ENCODE measurements at places on chromosomes 4 and X. TPM values are rescaled to one million over a fixed set of nuclear protein-coding genes. Genes with fewer than 3 reads are reported as not detected.

DNA sequence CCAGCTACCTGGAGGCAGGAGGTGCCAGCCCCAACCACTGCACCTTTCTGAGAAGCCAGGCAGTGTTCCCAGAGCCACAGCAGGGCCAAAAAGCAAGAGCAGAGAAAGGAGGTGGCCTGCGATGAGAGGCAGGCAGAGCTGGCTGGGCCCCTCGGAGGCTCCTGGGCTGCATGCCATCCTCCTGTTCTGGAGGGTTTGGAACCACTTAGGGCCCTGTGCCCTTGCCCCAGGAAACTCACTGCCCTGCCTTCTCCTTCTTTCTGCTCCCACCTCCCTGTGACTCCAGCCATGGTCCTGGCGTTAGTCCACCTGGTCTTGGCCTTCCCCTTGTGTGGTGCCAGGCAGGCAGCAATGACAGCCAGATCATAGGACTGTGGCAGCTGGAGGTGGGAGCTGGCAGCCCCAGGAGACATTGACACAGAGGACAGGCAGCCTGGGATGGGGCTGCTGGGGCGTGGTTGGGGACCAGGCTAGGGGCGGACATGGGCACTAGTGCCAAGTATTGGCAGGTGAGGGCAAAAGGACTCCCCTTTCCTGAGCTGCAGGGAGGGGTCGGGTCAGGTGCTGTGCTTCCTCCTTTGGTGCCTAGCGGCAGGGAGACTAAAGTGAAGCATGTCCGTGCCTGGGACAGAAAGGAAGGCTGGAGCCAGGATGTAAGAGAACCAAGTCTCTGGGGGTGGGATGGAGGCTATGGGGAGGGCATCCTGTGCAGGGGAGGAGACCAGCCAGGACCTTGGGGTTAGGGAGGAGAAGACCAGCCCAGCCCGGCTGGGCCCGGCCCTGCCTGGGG lies 1.4 kb downstream of the APLN start:
- DNase-seq: no peak

GRCh38 chr4:118270492-118270891 lies 82.3 kb downstream of the PRSS12 start:
- no peak for DNase-seq

DNA sequence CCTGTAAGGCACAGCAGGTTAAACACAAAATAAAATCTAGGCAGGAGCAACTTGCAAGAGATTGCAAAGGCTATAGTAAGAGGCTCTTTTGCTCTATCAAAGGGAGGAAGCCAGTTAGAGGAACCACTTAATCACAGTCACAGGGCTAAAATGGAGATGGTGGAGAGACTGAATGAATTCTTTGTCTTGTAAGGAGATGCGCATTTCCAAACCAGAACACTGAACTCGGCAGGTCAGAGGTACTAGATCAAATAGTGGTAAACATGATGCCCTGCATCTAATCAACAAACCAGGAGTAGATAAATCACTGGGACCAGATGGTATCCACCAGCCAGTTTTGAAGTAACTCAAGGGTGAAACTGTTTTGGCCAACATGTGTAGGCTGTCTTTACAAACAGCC lies 55.8 kb downstream of the GPC4 start:
- DNase-seq: no peak

MTMR8 gene
- 1.7 TPM for total RNA-seq

- DNase-seq: no peak
Observed at GRCh38 chrX:130885996-130886395, 17.0 kb downstream of the ENOX2 start.

RAPGEF2 gene
- 49.3 TPM for total RNA-seq

- DNase-seq: no peak
Observed at GRCh38 chrX:19642241-19643109, 127.2 kb upstream of the MAP3K15 start.

GK gene
- total RNA-seq: 12.5 TPM

CCDC160 gene
- total RNA-seq: 0.20 TPM

ZNF630 gene
- 4.6 TPM for total RNA-seq

DNA sequence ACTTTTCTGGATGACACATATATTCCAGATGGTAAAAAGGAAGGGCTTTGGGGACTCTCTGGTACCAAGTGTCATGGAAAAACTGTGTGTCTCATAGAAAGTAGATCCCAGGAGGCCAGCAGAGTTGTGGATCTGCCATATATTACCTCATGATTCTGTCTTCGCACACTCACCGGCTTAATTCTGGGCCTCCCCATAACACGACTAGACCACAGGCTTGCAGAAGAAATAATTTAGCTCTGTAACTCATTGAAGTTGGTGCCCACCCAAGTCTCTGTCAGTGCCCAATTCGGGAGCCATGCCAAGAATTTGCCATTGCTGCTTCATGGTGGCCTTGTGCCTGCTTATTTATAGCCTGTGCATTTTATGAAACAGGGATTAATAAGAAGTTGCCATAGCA lies 104.5 kb downstream of the AR start:
- no peak for DNase-seq

TREX2 gene
- total RNA-seq: 6.1 TPM

LANCL3 gene
- total RNA-seq: 0.39 TPM

- no peak for DNase-seq
Observed at GRCh38 chr4:4344915-4345527, 41.9 kb upstream of the NSG1 start.
